ENCODE measurements at places on chromosomes 5 and 9.
A peak's percentile ranks its signal among the peaks of the same experiment; 100 is the strongest.

- DNase-seq, result no peak
Observed at GRCh38 chr5:56145511-56145910, 87.6 kb downstream of the ANKRD55 start.

- DNase-seq, result no peak
Observed at GRCh38 chr9:19517202-19517942, 108.6 kb downstream of the ACER2 start.

- DNase-seq, result peak; percentile 97
Observed at GRCh38 chr5:14156650-14157492, 13.7 kb downstream of the TRIO start.

DNA sequence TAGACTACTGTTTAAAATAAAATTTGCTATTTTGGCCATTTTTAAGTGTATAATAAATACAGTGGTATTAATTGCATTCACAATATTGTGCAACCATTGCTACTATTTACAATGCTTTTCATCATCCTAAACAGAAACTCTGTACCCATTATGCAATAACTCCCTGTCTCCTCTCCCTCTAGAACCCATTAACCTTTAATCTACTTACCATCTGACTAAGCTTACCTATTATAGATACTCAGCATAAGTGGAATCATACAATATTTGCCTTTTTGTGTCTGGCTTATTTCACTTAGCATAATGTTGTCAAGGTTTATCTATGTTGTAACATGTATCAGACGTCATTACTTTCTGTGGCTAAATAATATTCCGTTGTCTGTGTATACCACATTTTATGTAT, 25.9 kb downstream of the CD14 start:
- DNase-seq, result peak; percentile 83

GRCh38 chr5:68318955-68319705, 103.6 kb downstream of the PIK3R1 start:
- DNase-seq, result peak; percentile 73

- DNase-seq, result no peak
Observed at GRCh38 chr9:137353223-137354152, 51.4 kb upstream of the NRARP start.

DNA sequence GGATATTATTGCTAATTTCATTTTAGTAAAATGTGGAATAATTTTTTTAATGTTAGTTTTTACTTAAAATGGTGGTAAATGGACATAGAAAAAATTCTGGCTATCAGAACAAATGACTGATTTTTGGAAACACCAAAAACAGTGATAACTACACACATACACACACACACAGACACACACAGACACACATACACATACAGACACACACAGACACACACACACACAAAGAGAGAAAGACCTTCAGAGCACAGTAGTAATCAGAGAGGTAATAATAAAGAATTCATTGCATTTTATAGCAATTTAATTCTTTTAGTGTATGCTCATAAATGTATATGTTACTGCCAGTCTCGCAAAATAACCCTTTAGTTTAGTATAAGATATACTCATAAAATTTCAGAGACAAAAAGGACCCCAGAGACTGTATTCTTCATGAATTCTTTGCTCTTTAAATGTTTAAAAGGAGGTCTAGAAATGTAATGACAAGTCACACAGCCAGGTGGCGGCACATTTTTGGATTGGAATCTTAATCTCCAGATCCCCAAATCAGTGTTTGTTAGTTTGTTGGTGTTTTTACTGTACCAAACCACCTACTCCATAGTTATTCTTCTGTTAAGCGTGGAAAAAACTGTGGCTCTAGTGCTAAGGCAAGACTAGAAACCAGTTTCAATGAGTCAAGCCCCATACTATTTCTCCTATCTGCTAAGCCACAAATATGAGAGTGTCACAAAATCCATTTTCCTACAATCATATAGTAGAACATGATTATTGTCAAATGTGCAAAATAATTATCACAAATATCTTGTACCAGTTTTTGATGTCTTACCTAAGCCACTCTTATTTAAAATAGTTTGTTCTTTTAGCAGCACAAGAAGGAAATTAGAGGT, 109.9 kb downstream of the EDIL3 start:
- peak; percentile 37 for DNase-seq

- no peak for DNase-seq
Observed at GRCh38 chr5:35461530-35461929, 156.1 kb upstream of the SPEF2 start.

GRCh38 chr5:126864042-126864688, 87.2 kb downstream of the LMNB1 start:
- no peak for DNase-seq

GRCh38 chr9:1100945-1101344, 50.8 kb downstream of the DMRT2 start:
- peak; percentile 26 for DNase-seq

DNA sequence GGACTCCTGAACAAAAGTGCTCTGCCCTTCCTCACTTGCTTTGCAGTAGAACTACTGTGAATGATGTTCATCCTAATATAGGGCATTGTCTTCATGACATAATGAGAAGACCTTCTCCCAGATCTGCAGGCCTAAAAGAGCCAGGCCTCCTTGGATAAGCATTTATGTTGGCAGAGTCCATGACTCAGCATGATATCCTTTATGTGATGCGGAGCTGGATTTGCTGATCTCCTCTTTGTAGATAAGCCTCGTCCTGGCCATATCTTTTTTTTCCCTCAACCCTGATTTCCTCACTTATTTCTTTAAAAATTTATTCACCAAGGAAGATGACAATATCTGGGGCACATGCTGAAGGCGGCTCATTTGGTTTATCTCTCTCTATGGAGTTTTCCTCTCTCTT, 62.4 kb upstream of the TAS2R1 start:
- peak; percentile 49 for DNase-seq

DNA sequence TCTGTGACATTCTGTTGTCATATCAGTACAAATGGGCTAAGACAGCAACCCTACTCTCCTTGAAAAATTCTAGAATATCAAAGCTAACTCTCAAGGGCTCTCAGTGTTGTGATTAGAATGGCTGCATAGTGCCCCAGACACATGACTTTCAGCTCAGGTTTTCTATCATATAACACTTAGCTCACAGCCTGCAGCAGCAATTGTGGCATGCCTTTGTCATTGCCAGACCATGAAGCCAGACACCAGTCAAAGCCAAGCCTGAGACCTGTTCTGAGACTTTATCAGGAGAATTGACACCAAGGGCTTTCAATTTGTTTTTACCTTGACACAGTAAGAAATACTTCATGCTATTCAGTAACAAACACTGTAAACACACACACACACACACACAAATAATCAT, 159.0 kb upstream of the SNX2 start:
- no peak for DNase-seq

DNA sequence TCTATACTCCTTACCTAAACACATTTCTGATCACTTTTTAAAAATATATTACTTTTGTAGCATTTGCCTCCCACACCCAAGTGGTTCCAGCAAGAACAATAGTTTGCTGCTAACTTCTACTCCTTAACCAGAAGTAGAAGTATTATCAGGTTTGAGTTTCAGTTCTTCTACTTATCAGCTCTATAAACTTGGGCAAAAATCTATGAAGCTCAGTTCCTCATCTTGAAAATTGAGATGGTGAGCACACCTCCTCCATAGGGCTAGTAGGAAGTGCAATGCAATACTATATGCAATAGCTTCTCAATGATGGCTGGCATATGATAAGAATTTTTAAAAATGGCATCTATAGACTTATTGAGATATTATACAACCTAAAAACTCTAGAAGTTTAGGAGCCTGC, 283.7 kb downstream of the TLR4 start:
- DNase-seq, result no peak

DNA sequence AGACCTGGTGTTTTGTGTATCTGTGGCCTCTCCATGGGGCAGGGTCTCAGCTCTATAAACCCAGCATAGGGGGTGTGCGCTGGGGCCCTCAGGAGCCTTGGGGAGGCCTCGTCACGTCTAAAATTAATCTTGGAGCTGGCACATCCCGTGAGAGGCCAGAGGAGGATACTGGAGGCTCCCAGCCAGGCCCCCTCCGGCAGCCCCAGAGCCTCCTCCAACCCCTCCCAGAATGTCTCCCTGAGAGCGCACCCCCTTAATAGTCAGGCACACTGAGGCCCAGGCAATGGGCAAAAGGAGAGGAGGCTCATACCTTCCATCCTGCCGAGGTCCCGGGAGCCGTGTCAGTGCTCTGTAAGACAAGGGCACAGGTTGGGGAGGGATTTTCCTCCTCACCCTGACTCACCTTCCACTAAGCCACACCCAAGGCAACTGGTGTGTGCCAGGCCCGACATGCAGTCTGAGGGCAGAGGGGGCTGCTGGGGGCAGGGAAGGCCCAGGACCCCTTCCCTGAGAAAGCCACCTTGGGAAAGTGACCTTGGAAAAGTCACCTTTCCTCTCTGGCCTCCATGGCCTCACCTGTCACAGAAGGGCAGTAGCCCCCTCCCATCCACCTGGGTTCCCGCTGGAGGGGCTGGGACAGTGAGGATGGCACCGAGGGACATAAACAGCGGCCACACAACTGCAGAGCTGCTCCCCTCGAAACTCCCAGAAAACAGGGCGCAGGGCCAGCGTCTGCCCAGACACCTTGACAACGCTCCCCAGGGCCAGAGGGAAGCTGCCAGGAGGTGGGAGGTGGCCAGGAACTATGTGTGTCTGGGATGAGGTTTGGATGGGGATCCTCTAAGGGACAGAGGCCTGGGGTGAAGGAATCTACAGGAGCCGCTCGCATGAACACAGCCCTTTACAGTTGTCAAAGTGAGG, 2.9 kb downstream of the AK1 start:
- no peak for DNase-seq

DNA sequence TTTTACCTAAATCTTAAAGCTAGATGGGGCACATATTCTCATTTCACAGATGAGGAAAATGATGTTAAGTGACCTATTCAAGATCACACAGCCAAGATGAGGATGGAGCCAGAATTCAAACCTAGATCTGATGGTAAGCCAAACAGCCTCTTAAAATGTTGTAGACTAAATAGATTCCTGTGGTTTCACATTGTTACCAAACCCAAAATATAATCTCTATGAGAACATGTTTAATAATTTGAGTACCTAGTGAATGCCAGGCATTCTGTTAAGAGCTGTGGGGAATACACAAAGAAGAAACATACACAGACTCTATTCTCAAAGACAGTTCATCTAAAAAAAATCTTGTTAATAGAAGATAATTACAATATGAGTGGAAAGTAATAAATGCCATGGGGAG, 25.2 kb downstream of the HOMER1 start:
- DNase-seq, result peak; percentile 73

GRCh38 chr9:108345826-108346225, 510.0 kb downstream of the ACTL7B start:
- no peak for DNase-seq

DNA sequence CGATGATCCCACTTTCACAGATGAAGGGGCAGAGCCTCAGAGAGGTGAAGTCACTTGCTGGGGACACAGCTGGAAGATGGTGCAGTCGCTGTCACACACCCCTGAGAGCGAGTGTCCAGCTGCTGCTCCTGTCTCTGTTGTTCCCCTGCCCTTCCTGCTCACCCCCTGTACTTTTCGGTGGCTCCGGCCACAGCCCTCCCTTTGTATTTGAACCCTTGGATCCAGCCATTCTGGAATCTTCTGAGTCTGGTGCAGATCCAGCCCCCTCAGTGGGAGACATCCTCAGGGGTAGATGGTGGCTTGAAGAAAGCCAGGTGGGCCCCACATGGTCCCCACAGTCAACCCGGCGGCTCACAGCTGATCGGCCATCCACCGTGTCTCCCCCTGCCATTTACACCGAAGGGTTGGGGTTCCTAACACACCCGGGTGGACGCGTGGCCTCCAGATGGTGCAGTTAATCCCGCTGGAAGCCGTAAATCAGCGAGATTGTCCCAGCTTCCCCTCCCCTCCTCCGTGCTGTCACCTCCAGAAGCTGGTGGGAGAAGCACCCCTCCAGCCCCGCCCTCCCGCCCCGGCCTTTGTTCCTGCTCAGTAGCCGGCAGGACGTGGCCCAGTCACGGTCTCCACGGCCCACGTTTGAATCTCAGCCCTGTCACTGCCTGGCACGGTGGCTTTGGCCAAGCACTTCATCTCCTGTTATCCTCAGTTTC, 204.8 kb downstream of the C9orf50 start:
- peak; percentile 71 for DNase-seq

- DNase-seq, result no peak
Observed at GRCh38 chr5:120808135-120808534, 344.0 kb downstream of the PRR16 start.

DNA sequence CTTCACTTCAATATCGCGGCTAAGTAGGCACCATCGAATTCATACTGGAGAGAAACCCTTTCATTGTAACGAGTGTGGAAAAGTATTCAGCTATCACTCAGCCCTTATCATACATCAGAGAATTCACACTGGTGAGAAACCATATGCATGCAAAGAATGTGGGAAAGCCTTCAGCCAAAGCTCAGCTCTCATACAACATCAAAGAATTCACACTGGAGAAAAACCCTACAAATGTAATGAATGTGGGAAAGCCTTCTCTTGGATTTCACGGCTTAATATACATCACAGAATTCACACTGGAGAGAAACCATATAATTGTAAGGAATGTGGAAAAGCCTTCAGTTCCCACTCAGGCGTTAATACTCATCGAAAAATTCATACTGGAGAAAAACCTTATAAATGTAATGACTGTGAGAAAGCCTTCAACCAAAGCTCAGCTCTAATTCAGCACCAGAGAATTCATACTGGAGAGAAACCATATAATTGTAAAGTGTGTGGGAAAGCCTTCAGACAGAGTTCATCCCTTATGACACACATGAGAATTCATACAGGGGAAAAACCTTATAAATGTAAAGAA, 9.5 kb downstream of the ZNF879 start:
- no peak for DNase-seq
